ENCODE measurements at places on chromosomes 11 and 22.

- no peak for DNase-seq
Observed at GRCh38 chr11:86176165-86176884, 68.2 kb upstream of the EED start.

DNA sequence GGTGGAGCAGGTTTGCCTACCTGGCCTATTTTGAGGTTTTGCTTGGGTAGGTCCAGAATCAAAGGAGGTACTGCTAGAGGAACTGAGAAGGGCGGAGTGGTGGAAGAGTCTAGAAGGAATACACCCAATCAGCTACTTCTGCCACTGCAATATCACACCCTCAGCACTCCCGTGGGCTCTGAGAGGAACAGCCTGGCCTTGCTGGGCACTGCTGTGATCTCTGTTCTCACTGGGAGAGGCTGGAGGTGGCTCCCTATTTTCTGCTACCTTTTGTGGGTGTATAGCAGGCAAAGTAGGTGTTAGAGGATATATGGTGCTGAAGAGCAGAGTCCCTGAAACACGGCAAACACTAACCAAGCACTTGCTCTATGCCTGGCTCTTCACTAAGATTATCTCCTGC lies 25.0 kb upstream of the IGSF22 start:
- no peak for DNase-seq

- DNase-seq = no peak
Observed at GRCh38 chr11:33895752-33896137, 3.9 kb upstream of the LMO2 start.

- DNase-seq = peak; percentile 15
Observed at GRCh38 chr11:132686886-132687285, 845.4 kb downstream of the OPCML start.

GRCh38 chr11:120649316-120649715 lies 137.8 kb downstream of the GRIK4 start:
- DNase-seq = no peak

- DNase-seq = no peak
Observed at GRCh38 chr11:122491509-122491908, 164.0 kb upstream of the UBASH3B start.

- DNase-seq = no peak
Observed at GRCh38 chr22:30235687-30236170, 10.8 kb downstream of the LIF start.

DNA sequence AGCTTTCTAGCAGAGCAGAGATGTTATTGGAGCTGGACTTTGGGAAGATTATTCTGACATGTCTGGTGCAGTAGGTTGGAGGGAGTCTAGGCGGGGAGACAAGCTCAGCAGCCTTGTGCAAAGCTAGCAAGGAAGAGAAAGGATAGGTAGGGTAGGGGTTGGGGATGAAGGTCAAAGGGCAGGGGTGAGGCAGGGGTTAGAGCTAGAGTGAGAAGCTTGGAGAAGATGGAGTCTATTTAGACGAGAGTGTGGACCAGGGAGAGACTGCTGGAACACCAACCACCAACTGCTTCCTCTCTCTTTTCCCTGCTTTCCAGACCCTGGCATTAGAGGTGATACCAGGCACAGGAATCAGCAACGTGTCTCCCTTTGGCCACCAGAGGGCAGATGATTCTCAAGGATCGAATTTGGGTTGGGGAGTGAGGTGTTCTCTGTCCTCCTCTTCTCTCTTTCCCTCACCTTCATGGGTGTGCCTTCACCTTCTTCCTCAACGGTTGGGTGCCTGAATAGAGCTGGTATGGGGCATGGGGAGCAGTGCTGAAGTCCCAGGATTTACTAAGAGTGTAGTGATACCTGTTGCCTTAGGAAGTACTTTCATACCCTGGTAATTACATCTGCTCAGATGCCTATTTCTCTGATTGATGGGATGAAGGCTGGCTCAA lies 1.8 kb upstream of the MARK2 start:
- peak; percentile 75 for DNase-seq

- peak; percentile 45 for DNase-seq
Observed at GRCh38 chr11:63573881-63574855, 11.0 kb upstream of the PLAAT2 start.

DNA sequence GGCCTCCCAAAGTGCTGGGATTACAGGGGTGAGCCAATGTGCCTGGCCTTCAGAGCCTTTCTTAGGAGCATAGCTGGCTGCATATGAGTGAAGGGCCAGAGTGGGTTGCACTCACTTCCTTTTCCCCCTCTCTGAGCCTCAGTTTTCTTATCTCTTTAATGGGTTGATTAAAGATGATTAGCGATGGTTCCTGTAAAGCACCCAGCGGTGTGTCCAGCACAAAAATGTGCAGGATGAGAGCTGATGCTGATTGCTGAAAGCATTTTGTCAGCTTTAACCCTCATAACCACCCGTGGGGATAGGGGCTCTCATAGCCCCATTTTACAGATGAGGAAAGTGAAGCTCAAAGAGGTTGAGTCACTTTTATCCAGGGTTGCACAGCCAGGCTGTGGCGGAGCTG lies 5.5 kb downstream of the CACNA1I start:
- DNase-seq = no peak

DNA sequence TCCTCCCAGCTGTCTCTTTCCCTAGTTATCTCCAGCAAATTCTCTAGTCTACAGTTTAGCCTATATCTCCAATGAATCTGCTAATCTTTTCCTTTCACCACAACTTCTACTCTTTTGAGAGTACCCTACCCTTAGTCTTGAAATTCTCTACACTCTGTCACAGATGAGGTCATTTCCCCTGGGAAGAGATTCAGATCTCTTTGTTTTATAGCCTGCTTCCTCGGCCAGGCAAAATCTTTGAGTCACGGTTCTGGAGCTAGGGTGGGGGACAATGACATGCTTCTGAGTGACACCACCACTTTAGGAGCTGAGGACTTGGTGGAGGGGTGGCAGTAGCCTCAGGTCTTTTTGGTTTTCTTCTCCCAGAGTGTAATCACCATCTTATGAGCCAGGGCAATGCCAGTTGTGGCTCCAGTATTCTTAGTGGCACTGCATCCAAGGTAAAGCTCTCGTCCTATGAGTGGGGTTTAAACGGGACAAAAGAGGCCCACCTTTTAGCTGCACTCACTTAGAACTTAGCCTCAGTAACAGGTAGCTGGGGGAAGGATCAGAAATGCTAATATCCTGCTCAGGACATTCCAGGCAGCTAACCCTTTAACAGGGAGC lies 98.5 kb upstream of the RRM1 start:
- no peak for DNase-seq

DNA sequence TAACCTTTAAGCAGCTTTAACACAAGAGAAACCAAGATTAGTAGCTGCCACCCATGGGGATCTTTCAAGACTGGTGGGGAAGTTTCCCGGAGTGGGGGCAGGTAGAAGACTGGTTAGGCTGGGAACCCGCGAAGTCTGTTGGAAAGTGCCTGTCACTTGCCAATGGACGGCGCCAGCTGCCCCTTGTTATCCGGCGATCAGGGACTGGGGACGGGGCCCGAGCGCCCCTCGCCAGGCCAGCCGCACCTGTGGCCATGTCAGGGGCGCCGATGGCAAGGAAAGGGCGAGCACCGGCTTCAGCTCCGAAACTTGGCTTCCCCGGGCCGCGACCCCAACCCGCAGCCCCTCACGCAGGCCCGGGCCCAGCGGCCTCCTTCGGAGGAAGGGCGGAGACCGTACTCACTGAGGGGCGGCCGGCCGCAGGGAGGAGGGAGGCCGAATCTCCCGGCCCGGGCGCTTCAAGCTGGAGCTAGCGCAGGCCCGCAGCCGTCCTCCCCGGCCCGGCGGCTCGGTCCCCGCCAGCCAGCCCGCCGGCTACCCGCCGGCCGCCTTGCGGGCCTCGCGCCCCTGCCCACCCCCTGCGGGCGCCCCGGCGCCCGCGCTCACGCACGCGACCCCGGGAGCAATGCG lies 539 bp downstream of the EIF4ENIF1 start:
- no peak for DNase-seq

- peak; percentile 69 for DNase-seq
Observed at GRCh38 chr22:33921525-33922348, 1.5 kb upstream of the LARGE1 start.

GRCh38 chr22:28220626-28221363 lies 301.7 kb upstream of the PITPNB start:
- no peak for DNase-seq

GRCh38 chr22:49586244-49586748 lies 241.4 kb downstream of the BRD1 start:
- DNase-seq = no peak

GRCh38 chr11:70688142-70688541 lies 289.8 kb downstream of the CTTN start:
- no peak for DNase-seq

GRCh38 chr11:95456714-95457491 lies 225.9 kb upstream of the SESN3 start:
- DNase-seq = no peak

GRCh38 chr11:117495357-117495756 lies 167.7 kb downstream of the CEP164 start:
- no peak for DNase-seq

DNA sequence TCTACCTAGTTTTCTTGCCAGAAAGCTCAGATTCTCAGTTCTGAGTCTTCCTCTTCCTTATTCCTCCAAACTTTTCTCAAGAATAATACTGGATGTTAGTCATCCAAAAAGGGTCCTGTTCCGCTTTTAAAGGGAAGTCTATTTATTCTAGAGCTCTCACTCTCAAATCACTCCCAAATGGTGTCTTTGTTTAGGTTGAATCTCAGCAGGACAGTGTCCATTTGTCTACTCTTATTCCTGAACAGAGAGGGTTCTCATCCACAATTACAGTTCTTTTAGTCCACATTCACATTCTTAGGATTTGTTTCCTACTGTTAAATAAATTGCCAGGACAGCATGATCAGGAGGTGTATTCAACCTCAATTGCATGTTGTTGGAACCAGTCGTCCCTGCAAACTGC lies 61.3 kb downstream of the MUC15 start:
- no peak for DNase-seq
